ENCODE measurements at places on chromosomes 4 and X. TPM values are rescaled to one million over a fixed set of nuclear protein-coding genes. Genes with fewer than 3 reads are reported as not detected.

The HERC5 gene
- 3.7 TPM for polyA plus RNA-seq

The TLR3 gene
- 3.2 TPM for polyA plus RNA-seq

The CT45A3 gene
- not detected for polyA plus RNA-seq

The NR3C2 gene
- polyA plus RNA-seq: 2.7 TPM

The SHISA3 gene
- polyA plus RNA-seq: 0.29 TPM

The TMEM255A gene
- 0.18 TPM for polyA plus RNA-seq

The FAM236B gene
- polyA plus RNA-seq: not detected

The CCDC110 gene
- 14.7 TPM for polyA plus RNA-seq

The DCUN1D4 gene
- 6.7 TPM for polyA plus RNA-seq

The SPON2 gene
- 8.7 TPM for polyA plus RNA-seq

The RASL11B gene
- 1.3 TPM for polyA plus RNA-seq

The ATP1B4 gene
- polyA plus RNA-seq: not detected

The SMARCA1 gene
- 7.7 TPM for polyA plus RNA-seq

The JADE3 gene
- 1.8 TPM for polyA plus RNA-seq

The GLUD2 gene
- 1.6 TPM for polyA plus RNA-seq

The CYSLTR1 gene
- polyA plus RNA-seq: 2.6 TPM

The C4orf51 gene
- polyA plus RNA-seq: not detected

The WAS gene
- polyA plus RNA-seq: 11.7 TPM

The NXF2B gene
- not detected for polyA plus RNA-seq

The TMPRSS11F gene
- polyA plus RNA-seq: not detected

The GC gene
- polyA plus RNA-seq: 14.9 TPM

The EDA gene
- polyA plus RNA-seq: 2.6 TPM

The HSFX3 gene
- not detected for polyA plus RNA-seq

The PRR32 gene
- not detected for polyA plus RNA-seq

The ASB12 gene
- polyA plus RNA-seq: 0.12 TPM

The GYG2 gene
- 441 TPM for polyA plus RNA-seq

The ACSL1 gene
- 453 TPM for polyA plus RNA-seq

The CLDN24 gene
- not detected for polyA plus RNA-seq

The SSX2B gene
- not detected for polyA plus RNA-seq

The CABS1 gene
- not detected for polyA plus RNA-seq

The NRK gene
- polyA plus RNA-seq: 0.13 TPM

The BTC gene
- polyA plus RNA-seq: 1.7 TPM

The XKRX gene
- polyA plus RNA-seq: 0.06 TPM

The ETNPPL gene
- polyA plus RNA-seq: 0.07 TPM

The DMRTC1 gene
- polyA plus RNA-seq: 0.48 TPM

The DCLK2 gene
- 2.3 TPM for polyA plus RNA-seq

The RHOH gene
- polyA plus RNA-seq: 0.90 TPM

The ARMCX4 gene
- polyA plus RNA-seq: 16.4 TPM

The MAEA gene
- 38.1 TPM for polyA plus RNA-seq

The SERTM2 gene
- not detected for polyA plus RNA-seq

The HHIP gene
- 0.90 TPM for polyA plus RNA-seq

The P2RY8 gene
- polyA plus RNA-seq: 1.1 TPM

The GASK1B gene
- 25.1 TPM for polyA plus RNA-seq

The TEX13C gene
- polyA plus RNA-seq: not detected

The ERAS gene
- not detected for polyA plus RNA-seq

The CSAG1 gene
- polyA plus RNA-seq: not detected

The KIT gene
- 2.0 TPM for polyA plus RNA-seq

The ADH1C gene
- polyA plus RNA-seq: 118 TPM

Measured in adipose tissue (tissue), 3 donors.